T-cell (primary cell): ENCODE measurements at places on chromosomes 6 and 20.

DNA sequence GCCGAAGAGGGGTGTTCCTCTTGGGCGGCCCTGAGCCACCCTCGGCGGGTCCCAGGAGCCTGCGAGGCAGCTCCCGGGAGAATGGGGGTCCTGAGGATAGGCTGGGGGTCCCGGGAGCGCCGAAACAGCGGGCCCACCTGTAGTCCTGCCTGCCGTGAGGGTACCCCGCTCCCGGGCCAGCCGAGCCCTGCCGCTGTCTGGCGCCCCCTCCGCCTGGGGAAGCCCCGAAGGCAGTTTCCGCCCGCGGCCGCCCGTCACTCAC lies 280 bp downstream of the SPATA2 start:
- no peak for DNase-seq

- no peak for DNase-seq
These were observed 5.2 kb upstream of the MANEA start for GRCh38 chr6:95572098-95572497.

GRCh38 chr6:125586074-125586473 lies 163.4 kb upstream of the HEY2 start:
- DNase-seq: no peak

DNA sequence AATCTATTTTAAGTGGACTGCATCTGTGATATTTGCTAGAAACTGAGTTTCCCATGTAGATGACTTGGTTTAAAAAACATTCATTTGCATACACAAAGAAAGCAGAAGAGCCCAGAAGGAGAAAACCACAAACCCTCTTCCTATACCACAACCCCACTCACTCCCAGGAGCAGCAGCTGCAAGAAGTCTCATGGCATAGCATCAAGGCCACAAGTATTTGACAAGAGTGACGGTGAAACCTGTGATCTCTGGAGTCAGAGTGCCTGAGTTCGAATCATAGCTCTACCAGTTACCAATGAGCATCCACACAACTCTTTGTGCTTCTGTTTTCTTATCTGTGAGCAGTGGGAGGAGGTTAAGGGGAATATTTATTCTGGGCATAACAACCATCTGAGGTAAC lies 44.7 kb upstream of the SIRPG start:
- no peak for DNase-seq

DNA sequence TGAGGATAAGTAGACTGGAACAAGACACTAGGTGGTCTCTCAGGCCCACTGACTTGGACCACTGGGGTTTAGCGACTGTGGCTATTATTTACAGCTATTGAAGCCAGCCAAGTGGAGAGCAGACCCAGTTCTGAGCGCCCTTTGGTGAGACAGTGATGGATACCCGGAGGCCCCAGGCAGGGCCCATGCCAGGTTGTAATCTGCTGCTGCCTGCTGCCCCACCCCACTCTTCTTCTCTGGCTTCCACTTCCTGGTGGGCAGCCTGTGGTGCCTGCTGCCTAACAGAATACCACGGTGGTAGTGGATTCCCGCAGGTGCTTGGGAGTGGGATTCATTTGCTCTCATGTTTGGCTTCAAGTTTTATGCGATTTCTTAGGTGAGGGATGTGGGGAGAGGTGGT lies 570 bp downstream of the RAB44 start:
- DNase-seq: no peak

DNA sequence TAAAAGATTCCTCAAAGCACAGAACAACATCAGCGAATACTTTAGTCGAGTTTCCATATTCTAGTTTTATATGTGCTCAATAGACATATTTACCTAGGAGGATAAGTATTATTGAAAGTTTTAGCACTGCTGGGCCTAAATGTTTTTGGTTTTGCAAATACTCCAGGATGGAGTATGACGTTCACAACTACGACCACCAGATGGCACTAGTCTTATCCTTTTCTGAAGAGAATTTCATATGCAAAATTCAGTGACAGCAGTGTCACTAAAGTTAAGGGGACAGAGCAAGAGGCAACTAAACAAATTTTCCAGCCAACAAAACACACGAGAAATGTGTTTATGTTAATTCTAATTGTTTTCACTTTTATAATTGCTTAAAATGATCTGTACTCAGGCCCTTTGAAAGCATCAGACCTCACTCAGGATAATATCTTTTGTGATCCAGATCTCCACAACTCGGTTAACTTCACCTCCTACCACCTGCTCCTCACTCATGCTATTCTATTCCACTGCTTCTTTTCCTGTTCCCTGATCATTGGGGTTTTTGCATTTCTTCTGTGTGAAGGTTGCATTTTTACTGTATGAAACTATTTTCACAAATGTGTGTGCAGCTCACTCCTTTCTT lies 220.8 kb downstream of the TRDN start:
- DNase-seq: no peak

- DNase-seq: no peak
These were observed 38.6 kb upstream of the PCMTD2 start for GRCh38 chr20:64216910-64217309.

GRCh38 chr20:44747166-44748004 lies 1.7 kb downstream of the KCNK15 start:
- DNase-seq: peak; percentile 54

GRCh38 chr6:111032484-111033140 lies 50.8 kb downstream of the RPF2 start:
- no peak for DNase-seq

- no peak for DNase-seq
These were observed 99.8 kb upstream of the PDE10A start for GRCh38 chr6:165762876-165763275.

DNA sequence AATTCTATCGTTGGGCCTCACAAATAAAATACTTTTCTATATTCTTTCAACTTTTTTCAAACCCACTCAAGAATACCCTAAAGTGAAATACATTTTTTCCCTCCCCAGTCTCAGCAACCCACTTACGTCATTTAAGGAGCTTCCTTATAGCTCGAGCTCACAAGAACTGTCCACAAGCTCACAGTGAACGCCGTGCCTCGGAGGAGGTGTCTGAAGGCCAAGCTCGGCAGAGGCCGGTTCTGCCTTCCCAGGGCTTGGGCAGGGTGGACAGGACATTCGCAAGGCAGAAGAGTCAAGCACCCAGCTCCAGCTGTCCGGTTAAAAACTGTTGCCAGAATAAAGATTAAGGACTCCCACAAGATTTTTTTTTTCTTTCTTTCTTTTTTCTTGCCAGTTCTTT lies 802.3 kb downstream of the QKI start:
- no peak for DNase-seq

DNA sequence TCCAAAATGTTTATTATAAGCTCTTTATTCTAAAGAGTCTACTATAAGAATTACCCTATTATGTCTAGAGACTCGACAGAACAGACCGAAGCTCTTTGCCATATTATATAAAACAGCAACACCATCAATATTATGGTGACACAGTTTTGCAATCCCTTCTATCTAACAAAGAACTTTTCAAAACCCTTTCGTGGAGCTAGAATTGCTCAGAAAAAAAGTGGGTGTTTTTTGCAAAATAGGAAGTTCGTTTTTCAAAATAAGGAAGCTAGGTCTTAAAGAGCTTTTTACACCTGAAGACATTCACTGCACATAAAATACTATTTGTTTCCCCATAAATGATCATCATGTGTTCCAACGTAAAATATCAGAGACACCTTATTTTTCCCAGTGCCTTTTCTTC lies 240.0 kb downstream of the FOXC1 start:
- DNase-seq: no peak

DNA sequence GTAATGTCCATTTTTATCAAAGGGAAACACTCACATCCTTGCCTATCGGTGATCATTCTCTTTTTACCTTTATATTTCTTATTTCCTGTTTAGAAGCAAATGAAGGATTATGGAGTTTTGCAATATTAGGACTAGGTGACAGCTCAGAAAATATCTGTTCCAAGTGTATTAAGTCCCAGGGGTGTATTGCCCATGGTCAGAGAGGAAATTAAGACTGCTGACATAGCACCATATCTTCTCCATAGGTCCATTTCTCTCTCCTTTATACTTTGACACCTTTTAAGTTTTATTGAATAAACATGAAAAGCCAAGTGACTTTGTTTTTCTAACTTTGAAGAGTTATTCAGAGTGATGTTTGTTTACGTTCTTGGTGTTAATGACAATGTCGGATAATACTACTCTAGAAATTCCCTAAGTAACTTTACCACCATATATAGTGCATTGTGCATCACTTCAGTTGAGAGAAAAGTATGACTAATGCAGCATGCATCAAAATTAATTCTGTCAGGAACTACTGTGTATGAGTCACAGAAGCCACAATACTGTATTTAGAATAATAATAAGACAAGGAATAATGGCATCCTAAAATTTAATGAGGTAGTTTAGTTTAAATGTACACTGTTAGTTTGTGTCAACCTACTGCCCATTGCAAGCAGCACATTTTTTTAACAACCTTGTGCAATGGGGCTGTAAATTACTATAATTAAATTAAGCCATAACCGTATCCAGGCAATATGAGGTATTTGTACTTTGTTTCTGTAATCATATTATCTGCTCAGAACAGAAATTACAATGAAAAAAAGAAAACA lies 474.4 kb upstream of the RNF217 start:
- DNase-seq: no peak

DNA sequence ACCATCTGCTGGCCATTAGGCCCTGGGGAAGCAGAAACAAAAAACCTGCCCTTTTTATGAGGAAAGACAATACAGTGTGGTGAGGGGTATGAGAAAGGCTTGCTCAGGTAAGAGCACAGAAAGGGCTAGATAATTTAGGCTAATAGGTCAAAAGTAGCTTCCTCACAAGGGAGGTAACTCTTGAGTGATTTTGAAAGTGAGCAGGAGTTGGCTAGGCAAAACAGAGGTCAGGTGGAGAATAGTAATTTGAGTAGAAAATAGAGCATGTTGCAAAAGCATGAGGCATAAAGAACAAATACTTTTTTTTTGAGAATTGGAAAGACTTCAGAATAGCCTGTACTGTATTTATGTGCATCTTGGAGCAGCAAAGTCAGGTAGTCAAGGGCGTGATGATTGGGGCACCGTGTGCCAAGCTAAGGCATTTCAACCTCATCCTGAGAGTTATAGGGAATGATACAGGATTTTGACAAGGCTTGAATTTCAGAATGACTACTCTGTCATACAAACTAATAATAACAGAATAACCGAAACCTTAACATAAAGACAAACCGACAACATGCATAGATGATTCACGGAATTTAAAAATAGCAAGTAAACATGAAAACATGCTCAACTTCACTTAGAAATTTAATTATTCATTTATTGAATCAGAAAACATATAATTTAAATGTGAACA lies 123.0 kb upstream of the ENPP5 start:
- no peak for DNase-seq

GRCh38 chr6:49565855-49566254 lies 15.4 kb downstream of the C6orf141 start:
- no peak for DNase-seq

DNA sequence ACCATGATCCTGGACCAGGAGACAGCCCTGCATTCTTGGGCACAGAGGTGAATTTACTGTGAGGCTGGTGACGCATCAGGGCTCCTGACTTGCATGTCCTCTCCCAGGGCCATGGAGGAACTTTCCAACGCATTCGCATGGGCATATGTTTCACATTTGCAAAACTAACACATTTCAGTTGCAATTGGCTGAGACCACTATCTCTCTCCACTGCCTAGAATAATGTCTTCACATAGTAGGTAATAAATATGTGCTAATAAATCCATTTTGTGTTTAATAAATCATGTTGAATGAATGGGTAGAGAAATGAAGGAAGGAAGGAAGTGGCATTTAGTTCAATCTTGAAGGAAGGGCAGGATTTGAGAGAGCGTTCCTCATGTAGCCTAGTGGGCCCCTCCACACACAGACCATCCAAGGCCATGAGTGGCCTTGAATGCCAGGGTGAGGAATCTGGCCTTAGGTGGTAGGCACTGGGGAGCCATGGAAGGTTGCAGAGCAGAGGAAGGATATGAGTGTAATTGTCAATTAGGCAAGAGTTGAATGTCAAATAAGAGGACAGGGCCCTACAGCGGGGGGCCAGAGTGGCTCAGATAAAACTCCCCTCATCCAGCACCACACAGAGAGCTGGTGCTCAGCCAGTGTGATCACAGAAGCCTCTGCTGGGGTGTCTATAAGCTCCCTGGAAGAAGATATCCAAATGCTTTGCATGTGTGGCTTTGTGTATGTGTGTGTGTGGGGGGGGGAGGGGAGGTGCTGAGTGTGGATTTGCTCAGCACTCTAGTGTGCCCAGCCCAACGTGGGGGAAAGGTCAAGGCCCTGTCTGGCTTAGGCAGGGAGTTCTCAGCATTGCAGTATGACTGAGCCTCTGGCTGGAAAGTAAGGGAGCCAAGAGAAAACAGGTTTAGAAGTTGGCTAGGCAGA lies 30.9 kb upstream of the CCN5 start:
- DNase-seq: no peak

DNA sequence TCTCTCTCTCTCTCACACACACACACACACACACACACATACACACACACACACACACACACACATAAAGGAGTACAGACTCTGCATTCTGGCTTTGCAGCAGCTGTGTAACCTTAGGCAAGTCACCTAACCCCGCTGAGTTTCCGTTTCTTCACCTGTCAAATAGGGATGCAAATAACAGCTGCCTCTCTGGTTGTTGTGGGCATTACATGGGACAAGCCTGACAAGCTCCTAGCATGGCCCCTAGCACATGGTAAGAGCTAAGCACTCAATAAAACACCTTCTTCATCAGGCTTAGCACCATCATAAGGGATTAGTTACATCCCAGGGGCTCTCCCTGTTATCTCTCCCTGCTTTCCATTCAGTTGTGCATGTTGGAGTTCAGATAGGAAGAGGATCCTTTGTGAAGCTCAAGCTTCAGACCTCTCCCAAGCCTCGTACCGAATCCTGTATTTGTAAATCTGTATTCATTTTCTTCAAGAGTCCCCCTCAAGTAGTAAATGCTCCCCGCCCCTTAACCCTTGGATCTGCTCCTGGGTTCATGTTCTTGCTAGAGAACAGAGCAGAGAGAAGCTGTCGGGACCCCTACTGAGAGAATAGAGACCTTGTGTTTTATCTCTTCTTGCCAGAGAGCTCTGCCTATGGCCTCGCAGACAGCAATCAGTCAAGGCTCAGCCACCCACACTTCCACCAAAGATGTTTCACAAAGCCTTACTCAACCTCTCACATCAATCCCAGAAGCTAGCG lies 2.2 kb downstream of the SLC13A3 start:
- DNase-seq: no peak
